ENCODE measurements at places on chromosomes 7 and 10.

DNA sequence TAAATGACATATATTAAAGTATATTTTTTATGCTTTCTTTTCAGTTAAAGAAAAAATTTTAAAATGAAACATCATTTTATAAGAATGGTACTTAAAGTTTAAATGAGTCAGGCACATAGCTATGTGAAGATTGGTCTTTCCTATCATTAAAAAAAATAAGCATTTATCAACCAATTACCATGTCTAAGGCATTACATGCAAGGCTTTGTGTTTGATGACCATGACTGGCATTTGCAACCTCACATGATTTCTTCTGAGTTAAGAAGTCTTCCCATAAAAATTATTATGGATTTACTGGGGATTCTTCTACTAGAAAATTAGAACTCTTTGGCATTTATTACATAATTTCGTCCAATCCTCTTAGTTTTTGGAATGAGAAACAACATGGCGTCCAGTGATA is 776.1 kb downstream of the MAGI2 start:
- DNase-seq: no peak

- peak; percentile 47 for DNase-seq
Observed at GRCh38 chr10:13659887-13660550, 73.3 kb downstream of the PRPF18 start.

- no peak for DNase-seq
Observed at GRCh38 chr7:70704831-70705346, 427.1 kb upstream of the GALNT17 start.

DNA sequence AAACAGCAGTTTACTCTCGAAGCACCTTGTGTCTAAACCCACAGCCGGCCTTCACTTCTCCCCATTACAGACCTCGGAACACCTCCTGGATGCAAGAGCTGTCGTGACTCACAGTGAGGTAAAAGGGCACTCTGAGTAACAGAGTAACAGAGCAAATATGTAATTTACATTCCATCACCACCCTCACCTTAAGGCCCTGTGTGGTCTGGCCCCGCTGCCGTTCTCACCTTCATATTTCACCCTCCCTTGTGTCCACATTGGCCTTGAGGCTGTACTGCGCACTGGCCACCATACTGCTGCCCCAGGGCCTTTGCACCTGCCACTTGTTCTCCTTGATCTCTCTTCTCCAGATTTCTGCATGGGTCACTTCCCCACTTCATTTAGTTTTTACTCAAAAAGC is 12.6 kb downstream of the FFAR4 start:
- no peak for DNase-seq

- DNase-seq: no peak
Observed at GRCh38 chr7:99121496-99122021, 22.3 kb downstream of the SMURF1 start.

GRCh38 chr10:78547397-78547796 is 513.7 kb downstream of the RPS24 start:
- no peak for DNase-seq
